Foreskin keratinocyte (primary cell): ENCODE measurements at places on chromosomes 1 and 21. TPM values are rescaled to one million over a fixed set of nuclear protein-coding genes. Genes with fewer than 3 reads are reported as not detected.

DNA sequence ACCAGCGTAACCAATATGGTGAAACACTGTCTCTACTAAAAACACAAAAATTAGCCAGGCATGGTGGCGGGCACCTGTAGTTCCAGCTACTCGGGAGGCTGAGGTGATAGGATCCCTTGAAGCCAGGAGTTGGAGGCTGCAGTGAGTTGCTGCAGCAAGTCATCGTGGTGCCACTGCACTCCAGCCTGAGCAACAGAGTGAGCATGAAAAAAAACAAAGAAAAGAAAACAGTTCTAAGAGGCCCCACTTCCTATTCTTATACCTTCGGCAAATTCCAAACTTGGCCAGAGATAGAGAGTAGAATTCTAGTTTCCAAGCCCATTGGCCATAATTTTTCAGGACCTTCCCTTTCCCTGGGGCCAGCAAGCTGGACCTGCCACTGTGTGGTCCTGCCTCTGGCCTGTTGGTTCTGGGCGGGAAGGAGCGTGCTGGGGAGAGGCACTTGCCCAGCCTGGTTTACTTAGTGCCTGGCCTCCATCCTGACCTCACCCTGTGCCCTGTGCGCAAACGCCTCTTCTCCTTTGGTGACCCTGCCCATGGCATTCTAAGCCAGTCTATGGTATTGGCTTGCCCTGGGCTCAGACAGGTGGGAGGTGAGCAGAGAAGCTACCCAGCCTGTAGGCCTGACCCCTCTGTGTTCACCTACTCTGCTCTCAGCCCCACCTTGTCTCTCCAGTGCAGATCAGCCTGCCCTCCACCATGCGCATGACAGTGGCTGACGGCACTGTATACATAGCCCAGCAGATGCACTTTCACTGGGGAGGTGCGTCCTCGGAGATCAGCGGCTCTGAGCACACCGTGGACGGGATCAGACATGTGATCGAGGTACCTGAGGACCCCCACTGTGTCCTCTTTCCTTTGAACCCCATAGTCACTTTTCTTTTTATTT, 11.0 kb downstream of the CA6 start:
- DNase-seq = no peak

- no peak for DNase-seq
Measured at GRCh38 chr1:228018961-228019721, 12.3 kb downstream of the WNT3A start.

The LCE3E gene
- total RNA-seq = 2.0 and 2.8 TPM in 2 replicates

GRCh38 chr1:219114014-219114413, 59.7 kb upstream of the LYPLAL1 start:
- no peak for DNase-seq

The FMO5 gene
- 0.21 and 0.31 TPM in 2 replicates for total RNA-seq

DNA sequence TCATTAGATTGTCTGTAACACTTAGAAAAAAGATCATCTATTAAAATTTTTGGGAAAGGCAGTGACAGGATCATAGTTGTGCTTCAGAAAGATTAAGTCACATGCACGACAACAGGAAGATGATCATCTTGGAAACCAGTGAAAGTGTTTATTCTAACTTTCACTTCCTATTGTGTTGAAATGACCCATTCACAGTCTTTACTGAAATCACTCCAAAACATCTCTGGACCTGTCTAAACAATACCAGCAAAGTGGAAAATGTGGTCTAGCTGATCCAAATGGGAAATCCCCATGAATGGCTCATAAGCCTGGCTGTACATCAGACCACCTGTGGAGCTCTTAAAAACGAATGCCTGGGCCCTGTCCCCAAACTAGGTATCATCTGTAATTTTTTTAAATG, 111.1 kb upstream of the ETV3 start:
- peak; percentile 56 for DNase-seq

DNA sequence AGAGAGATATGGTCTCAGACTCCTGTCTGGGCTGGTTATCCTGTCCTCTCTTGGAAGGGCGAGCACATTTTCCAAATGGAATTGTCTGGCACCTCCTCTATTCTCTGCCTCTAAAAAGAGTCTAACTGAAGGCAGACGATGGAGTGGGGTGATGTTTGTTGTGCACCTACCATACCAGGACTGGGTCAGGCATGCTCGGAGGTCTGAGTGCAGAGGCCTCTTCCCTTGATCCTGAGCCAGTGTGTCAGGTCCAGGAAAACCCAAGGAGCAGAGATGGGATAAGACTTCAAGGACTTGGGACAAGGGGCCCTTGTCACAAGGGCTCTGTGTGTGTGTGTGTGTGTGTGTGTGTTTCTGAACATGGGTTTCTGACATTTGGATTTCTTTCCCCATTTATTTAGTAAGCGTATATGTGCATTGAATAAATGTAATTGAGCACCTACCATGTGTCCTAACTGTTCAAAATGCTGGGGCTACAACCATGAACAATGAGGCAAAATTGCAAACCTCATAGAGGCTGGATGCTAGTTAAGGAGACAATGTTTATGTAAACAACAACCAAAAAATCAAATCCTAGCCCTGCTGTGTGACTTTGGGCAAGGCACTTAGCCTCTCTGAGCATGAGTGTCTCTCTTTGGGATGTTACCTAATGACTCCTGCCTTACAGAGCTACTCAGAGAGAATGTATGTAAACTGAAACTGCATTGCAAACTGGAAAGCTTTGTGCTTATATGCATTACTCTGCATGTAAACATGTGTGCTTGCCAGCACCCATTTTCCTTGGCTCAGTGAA, 276.3 kb downstream of the FOXD2 start:
- no peak for DNase-seq

- DNase-seq = no peak
Measured at GRCh38 chr1:165988275-165988674, 160.9 kb downstream of the UCK2 start.

- no peak for DNase-seq
Measured at GRCh38 chr1:187433598-187433997, 604.8 kb downstream of the PLA2G4A start.

The OR2L5 gene
- not detected in 2 replicates for total RNA-seq

The ZBTB8OS gene
- total RNA-seq = 46.6 and 50.2 TPM in 2 replicates
